ENCODE measurements at places on chromosomes 11 and 22.

- DNase-seq = no peak
Measured at GRCh38 chr22:25942856-25943411, 200.9 kb downstream of the MYO18B start.

DNA sequence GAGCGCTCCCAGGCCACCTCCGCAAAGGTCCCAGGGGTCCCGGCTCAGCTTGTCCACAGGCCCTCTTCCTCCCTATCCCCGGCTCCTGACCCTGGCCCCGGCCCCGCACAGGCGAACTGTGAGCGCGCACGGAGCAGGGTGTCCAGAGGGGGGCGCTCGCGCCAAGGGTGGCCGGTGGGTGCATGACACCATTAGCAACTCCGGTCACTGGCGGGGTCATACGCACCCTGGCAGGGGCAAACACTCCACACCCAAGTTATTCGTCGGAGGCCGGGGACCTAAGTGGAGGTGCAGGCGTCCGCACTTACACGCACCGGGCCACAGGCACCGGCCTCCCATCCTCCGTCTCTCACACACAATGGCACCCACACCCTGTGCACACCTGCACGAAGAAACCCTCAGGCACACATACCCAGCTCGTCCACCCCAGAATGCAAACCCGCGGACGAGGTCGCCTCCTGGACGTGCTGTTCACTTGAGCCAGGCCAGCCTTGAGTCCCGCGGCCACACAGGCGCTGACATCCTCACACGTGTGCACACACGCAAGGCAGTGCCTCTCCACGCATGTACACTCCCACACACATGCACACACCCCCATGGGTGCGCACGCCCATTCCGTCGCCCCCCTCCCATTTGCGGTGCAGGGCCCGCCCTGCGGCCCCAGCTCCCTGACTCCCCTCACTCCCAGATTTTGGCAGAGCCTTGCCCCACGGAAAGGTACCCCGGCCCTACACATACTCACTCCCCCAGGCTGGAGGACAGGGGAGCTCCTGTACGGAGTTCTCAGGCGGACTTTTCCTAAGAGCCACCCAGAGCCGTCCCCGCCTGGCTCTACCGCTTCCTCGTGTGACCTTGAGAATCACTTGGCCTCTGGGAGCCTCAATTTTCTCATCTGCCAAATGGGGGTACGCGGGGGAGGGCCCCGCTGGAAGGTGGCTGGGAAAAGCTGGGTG lies at the start of gene RASGRP2:
TSS of gene RASGRP2 (minus strand) at position 552 of the 953 bp plus-strand sequence. CDS start 1,276 bp downstream, outside the sequence.
- no peak for DNase-seq

GRCh38 chr22:29476116-29476515 lies 3.9 kb upstream of the NEFH start:
- DNase-seq = no peak

DNA sequence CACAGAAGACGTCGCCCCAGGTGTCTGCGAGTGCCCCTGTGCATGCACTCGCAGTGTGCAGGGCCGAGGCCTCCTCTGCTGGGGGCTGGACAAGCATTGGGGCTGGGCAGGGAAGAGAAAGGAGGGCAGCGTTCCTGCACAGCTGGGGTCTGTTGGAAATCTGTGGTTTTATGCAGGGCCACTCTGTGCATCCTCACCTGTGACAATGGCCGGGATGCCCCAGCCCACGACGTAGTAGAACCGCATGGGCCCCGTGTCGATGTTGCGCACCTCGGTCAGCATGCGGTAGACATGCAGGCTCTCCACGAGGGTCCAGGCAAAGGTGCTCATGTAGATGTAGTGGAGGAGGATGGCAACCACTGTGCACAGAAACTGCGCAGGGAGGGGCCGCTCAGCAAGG lies 37.2 kb downstream of the TRMU start:
- no peak for DNase-seq

- DNase-seq = peak; percentile 22
Measured at GRCh38 chr11:125874556-125875124, 12.8 kb upstream of the HYLS1 start.

- no peak for DNase-seq
Measured at GRCh38 chr22:46262449-46263215, 511 bp downstream of the PKDREJ start.

DNA sequence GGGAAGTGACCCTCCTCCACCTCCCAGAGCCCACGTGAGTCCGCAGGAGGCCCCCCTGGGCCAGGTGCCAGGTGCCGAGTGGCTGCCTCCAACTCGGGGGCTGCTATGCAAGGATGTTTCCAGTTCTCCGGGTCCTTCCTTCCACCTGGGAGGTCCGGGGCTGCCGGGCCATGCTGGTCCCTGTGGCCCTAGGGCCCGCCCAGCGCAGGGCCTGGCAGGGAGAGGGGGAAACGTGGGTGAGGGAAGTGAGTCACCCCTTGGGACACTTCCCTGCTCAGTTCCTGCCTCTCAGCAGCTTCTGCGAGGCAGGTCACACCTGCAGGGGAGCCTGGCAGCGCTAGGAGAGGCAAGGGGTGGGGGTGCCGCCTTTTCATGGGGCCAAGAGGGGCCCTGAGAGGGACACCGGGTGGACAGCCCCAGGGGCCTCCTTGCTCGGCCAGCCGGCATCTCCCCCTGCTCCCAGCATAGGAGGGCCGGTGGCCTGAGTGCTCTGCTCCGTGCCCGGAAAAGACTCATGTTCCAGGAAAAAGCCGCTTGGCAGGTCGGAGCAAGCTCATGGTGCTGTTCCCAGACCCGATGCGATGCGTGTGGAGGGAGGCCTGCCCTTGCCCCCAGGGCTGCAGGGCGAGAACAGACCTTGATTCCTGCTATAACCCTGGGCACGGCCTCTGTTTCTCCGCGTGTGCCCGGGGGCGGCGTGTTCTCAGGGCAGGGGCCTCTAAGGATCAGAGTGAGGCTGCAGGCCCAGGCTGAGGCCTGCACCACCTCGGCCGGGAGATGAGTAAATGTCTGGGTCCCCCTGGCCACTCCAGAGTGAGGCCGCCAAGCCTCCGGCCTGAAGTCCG lies 30.3 kb upstream of the WNT7B start:
- no peak for DNase-seq

DNA sequence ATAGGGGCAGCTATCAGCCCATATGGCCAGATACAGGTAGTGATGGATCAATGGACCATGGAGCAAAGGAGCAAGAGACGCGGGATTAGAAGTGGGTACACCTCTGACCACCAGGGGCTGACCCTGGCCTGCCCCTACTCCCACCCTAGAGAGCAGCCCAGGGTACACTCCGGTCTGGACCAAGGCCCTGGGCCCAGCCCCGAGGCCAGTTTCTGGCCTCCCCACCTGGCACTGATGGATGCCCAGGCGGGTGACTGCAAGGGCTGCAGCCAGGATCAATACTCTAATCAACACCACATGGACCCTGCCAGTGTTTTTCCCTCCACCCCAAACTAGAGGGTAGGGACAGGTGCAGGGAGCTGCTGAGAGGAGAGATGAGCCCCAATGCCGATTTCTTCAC lies 74.1 kb upstream of the NECTIN1 start:
- DNase-seq = no peak

DNA sequence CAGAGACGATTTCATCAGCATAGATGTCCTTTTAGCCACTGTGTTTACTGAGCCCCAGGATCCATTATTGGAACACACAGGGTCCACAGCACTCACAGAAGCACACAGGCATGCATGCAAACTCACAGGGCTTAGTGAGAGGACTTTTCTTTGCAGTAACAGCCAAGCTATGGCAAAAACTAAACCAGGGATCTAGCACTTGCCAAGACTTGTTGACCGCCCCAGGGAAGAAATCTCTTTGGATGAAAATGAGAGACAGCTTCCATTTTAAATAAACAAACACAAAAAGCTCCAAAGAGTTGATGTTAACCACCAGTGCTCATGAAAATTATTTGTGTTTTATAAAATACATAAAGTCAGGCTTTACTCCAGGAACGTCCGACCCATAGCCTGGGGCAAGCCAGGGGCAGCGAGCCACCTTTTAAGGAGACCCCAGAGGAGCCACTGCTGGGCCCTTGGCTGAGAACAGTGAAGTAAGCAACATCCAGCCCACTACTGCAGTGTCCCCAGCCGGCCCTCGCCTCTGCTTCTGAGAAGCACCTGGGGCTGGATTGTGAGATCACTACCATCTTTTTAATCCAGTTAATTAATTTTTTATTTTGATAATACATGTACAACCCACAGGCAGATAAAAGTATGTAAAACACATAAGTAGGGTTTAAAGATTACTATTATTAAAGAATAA lies 22.0 kb upstream of the TFIP11 start:
- DNase-seq = no peak

DNA sequence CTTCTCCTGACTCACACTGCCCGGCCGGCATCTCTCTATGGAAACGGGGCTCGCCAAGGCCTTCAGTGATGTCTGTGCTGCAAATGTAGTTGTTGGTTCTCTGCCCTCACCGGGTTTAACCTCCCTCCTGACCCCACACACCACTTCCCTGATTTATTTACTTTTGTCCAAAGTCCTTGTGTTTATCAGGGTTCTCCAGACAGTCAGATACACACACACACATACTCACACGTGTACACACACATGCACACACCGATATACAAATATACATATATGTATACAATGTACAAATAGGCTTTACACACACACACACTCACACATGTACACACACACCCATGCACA lies 647.0 kb downstream of the BRD1 start:
- DNase-seq = no peak

- no peak for DNase-seq
Measured at GRCh38 chr11:61152816-61153592, 8.2 kb downstream of the VPS37C start.

GRCh38 chr22:29183971-29184848 lies 21.5 kb upstream of the EMID1 start:
- no peak for DNase-seq

GRCh38 chr11:74671520-74672196 lies 59.6 kb downstream of the CHRDL2 start:
- DNase-seq = no peak

DNA sequence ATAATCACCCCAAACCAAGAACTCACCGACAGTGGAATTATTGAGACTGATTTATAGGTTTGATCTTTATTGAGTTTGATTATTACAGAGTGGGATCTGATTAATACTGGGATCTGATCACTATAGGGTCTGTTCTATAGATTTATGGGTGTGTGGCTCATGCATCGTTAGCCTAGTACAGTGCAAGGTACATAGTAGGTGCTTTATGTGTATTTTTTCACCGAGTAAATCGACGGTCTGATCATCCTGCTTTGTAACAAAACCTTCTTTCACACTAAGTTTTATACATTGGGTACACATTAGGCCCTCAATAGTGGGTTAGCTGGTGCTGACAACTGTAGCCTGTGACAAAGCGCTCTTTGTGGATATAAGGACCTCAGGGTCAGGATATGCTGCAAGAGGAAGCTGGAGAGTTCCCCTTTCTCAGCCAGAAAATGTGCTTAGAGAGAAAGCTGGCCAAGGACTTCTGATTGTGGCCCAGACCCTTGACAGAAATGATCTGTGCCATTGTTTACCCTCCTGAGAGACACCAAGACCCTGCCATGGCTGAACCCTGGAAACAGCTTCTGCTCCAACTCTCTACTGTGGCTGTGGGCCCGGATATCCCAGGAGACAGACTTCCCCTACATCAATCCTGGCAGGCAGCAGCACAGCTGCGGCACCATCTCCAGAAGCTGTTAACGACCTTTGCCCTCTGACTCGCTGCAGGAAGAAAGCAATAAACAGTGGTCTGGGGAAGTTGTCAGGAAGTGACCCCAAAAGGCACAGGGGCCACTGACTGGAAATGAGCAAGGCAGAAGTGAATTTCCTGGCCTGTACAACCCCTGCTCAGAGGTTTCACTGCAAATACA lies 16.1 kb upstream of the TPP1 start:
- DNase-seq = no peak

DNA sequence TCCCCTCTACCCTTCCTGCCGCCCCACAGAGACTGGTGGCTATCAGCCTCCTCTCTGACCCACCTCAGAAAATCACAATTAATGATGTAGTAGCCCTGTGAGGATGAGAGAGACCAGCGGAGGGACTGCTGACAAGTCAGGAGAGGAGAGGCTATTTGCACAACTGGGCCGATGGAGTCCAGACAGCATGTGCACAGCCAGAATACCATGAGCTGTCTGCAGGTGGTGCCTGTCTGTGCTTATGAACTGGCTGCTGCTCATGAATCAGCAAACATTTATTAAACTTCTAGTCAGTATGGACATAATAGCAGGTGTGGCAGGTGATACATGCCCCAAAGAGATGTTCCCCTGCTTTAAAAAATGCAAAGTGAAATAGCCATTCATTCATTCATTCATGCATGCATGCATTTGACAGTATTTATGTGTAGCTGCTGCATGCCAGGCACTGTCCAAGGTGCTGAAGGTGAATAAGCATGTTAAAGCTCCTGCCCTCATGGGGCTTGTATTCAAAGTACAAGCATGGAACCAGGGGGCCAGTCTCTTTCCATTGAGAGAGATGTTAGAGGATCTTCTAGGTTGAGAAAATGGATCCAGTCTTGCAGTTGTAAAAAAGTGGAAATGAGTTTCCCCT lies 141.3 kb downstream of the GRIK4 start:
- no peak for DNase-seq

DNA sequence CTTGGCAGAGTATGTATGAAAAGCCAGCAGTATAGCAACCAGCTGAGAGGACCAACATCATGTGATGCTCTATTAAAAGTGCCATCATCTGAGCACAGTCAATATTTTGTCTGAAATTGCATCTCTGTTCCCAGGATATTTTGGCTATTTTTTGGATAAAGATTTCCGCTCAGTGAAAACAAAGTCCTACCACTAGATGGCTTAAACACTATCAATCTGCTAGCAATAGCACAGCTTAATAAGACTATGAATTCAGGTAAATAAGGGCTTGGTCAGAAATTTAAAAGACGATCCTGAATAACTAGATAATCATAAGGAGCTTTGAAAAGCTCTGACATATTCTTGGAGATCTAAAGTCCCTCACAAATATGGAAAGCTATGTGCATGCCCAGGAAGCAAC lies 74.4 kb downstream of the MS4A13 start:
- DNase-seq = no peak

- DNase-seq = no peak
Measured at GRCh38 chr11:43986881-43987280, 44.4 kb downstream of the C11orf96 start.

GRCh38 chr11:124674571-124674970 lies 867 bp downstream of the SPA17 start:
- no peak for DNase-seq

All from brain pericyte (primary cell).